NCI-H526 (cell line): ENCODE measurements at places on chromosomes 1 and 21.

DNA sequence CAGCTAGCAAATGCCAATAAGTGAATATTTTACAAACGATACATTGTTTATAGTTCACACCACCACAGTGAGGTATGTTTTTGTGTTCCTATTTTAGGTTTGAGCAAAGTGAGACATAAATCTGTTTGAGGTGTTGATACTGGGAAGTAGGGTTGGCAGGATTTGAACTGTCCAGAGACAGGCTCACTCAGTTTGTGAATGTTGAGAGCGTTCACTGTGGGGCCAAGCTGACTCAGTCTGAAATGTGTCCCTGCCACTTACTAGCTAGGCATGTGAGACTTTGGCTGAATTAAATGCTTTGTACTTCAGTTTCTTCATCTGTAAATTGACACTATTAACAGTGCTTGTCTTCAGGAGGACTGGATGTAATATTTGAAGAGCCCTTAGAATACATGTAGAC lies 35.1 kb downstream of the DIRAS3 start:
- no peak for DNase-seq

DNA sequence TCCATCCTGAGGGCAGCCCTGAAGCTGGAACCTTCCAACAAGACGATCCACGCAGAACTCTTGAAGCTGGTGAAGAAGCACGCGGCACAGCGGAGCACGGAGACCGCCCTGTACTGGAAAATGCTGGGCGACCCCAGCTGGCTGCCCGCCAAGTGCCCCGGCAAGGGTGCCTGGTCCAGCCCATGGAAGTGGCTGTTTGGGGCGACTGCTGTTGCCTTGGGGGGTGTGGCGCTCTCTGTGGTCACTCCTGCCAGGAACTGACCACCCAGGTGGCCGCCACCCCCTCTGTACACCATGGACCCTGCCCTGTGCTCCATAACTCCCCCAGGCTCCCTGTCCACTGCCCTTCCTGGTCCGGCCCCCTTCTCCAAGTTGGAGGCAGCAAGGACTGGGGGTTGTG lies 90.8 kb downstream of the PPP1R12B start:
- DNase-seq: no peak

- no peak for DNase-seq
Observed at GRCh38 chr1:150235294-150235851, 539 bp downstream of the ANP32E start.

- DNase-seq: no peak
Observed at GRCh38 chr1:223721658-223722607, 9.6 kb downstream of the CAPN2 start.

DNA sequence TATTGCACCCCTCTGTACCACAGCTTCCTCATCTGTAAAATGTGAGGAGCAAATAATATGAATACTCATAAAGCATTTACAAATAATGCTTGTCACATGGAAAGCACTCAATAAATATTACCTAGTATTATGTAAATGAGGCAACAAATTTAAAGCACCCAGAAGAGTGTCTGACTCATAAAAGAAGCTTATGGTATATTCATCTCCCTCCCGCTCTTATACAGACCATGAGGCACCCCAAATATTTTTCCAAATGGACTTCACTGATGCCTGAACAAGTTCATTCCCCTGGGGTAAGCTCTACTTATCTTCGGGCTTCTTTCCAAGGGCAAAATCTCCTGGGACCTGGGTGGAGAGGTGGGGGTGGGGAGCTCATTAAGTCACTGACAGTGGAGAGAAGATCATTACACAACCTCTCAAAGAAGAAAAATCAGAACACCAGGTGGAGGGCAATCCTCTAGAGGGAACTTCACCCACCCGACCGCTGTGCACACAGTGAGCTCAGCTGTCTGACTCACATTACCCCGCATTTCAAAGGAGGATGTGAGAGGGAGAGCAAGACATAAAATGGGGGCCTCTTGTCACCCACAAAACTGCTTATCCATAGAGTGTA lies 166.2 kb downstream of the ASTN1 start:
- DNase-seq: peak; percentile 42

- DNase-seq: peak; percentile 62
Observed at GRCh38 chr1:6271554-6271953, 10.7 kb upstream of the GPR153 start.

- no peak for DNase-seq
Observed at GRCh38 chr1:4018466-4019146, 118.5 kb upstream of the C1orf174 start.

GRCh38 chr21:25350056-25350455 lies 257.2 kb downstream of the MRPL39 start:
- DNase-seq: no peak
